Type B pancreatic cell (in vitro differentiated cells): ENCODE measurements at places on chromosomes 1 and 21.

DNA sequence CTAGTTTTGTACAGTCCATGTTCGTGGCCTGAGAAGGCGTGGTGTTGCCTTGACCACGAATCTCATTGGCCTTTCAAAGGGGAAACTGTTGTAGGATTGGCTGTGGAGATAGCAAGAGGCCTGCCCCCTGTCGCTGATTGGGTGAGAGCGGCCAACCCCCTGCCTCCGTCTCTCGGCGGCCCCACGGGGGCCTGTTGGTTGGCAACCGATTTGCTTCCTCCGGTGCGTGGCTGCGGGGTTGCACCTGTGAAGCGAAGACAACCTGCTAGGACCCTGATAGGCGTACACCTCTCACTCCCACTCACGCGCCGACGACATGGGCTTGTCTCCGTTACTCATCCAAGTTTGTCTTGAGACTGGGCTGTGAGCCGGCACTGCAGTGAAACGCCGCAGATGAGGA is at the start of gene UBE2U:
TSS of gene UBE2U (plus strand) at position 204 of the 400 bp plus-strand sequence. CDS start 428 bp downstream, outside the sequence.
- no peak for DNase-seq

GRCh38 chr1:78676347-78676982 is 26.8 kb downstream of the IFI44 start:
- DNase-seq: no peak

GRCh38 chr1:223052931-223053330 is 90.1 kb downstream of the TLR5 start:
- DNase-seq: no peak

DNA sequence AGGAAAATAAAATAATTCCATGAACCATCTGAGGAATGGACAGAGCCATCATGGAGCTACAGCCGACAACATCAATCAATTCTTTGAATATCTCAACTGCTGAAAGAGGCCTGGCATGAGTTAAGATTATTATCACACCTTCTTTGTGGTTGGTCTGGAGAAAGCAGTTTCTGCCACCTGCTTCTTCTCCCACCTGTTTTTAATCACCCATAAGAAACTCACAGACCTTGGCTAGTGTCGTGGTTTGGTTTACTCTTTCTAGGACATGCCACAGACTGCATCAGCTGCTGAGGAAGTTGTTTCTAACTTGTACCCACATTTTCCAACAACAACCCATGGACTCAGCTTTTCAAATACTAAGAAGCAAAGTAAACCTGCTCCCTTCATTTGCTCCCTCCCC is 65.6 kb downstream of the NTPCR start:
- DNase-seq: no peak

DNA sequence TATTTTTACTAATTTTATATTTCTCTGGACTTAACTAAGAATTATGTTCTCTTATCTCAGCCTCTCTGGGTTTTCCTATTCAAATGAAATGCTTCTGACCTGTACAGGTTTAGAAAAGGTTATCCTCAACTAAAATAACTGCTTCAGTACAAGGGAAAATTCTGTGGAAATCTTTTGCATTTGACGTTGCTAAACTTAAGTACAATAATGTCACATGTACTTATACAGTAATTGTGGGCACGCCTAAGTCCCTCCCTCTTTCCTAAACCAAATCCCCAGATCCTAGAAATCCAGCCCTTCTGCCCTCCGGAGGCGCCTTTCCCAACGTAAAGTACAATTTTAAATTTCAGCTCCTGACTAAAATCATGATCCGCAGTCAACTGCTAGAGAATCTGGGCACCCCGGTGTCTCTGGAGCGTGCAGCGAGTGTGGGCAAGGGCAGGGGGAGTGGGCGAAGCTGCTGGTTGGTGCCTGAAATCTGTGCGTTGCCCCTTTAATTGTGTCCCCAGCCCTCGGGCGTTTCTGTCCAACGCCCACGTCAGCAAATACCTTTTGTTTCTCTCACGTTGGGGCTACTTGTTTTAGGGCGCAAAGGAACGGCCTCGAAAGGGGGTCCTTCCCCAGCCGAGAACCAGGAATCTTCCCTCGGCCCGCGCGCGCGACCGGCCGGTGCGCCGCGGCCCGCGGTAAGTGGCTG is at the start of gene ZBTB8A:
TSS of gene ZBTB8A (plus strand) at position 541 of the 697 bp plus-strand sequence. CDS start 53,505 bp downstream, outside the sequence.
- peak; percentile 70 for DNase-seq

GRCh38 chr1:33089457-33089856 is 8.5 kb downstream of the AZIN2 start:
- no peak for DNase-seq

GRCh38 chr1:92795166-92795565 is 10.3 kb upstream of the EVI5 start:
- no peak for DNase-seq
